ENCODE measurements at places on chromosomes 5 and 9. TPM values are rescaled to one million over a fixed set of nuclear protein-coding genes. Genes with fewer than 3 reads are reported as not detected.

The PRDM9 gene
- total RNA-seq, result not detected

The AK8 gene
- 5.3 TPM for total RNA-seq

The SLC23A1 gene
- total RNA-seq, result not detected

The PCDHGB2 gene
- total RNA-seq, result 6.3 TPM

The TCERG1 gene
- 60.0 TPM for total RNA-seq

The RASEF gene
- total RNA-seq, result 3.0 TPM

The SEMA6A gene
- 52.8 TPM for total RNA-seq

The NIM1K gene
- 7.9 TPM for total RNA-seq

The DPYSL3 gene
- total RNA-seq, result 370 TPM

The RNF183 gene
- 0.11 TPM for total RNA-seq

- DNase-seq, result no peak
Measured at GRCh38 chr5:174157048-174157447, 111.5 kb downstream of the NSG2 start.

GRCh38 chr5:33576726-33577590, 136.2 kb downstream of the TARS1 start:
- no peak for DNase-seq

GRCh38 chr9:110021891-110022290, 186.1 kb downstream of the C9orf152 start:
- DNase-seq, result no peak

DNA sequence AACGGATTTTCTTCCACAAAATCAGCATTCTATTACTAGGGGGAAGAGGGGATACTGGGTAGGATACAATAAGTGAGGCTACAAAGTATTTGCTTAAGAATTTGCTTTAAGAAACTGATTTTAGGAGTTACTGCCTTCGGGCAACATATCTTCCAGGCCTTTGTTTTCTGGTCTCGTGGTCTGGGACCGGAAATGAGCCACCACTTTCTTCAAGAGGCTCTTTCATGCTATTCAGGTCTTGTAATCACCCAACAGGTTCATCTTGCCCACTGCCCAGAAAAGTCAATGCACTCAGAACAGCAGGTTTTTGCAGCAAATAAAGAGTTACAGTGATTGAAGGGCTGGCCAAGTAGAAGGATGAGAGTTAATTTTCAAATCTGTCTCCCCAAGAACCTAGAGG, 6.6 kb upstream of the AOPEP start:
- no peak for DNase-seq

DNA sequence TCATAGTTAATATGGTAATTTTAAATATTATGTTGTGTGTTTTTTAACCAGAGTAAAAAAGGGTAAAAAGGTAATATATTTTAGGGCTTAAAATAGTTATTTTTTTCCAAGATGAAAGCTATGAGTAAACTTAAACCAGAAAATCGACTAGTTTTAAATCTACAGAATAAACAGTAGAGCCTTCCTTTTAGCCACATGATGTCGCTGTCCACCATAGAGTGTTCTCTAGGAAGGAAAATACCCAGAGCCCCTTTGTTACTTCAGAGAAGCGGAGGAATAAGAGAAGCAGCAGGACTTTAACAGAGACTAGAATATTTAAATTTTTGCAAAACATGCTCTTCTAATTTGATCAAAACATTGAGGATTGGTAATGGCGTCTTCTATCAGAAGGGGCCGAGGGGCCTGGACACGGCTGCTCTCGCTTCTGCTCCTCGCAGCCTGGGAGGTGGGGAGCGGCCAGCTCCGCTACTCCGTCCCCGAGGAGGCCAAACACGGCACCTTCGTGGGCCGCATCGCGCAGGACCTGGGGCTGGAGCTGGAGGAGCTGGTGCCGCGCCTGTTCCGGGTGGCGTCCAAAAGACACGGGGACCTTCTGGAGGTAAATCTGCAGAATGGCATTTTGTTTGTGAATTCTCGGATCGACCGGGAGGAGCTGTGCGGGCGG, at the start of gene PCDHA2:
PCDHA2 (plus strand) TSS at position 258 of the 664 bp plus-strand sequence.
- DNase-seq, result peak; percentile 47

- DNase-seq, result no peak
Measured at GRCh38 chr9:85158512-85158911, 489.0 kb downstream of the NTRK2 start.

- no peak for DNase-seq
Measured at GRCh38 chr5:151148583-151148982, 9.0 kb downstream of the ANXA6 start.

GRCh38 chr9:7656636-7657035, 142.9 kb downstream of the DMAC1 start:
- no peak for DNase-seq

- DNase-seq, result no peak
Measured at GRCh38 chr9:113179839-113180238, 29.0 kb downstream of the SLC31A2 start.

- no peak for DNase-seq
Measured at GRCh38 chr5:76397200-76397599, 5.9 kb upstream of the IQGAP2 start.

- no peak for DNase-seq
Measured at GRCh38 chr9:128505414-128505765, 871 bp downstream of the GLE1 start.

DNA sequence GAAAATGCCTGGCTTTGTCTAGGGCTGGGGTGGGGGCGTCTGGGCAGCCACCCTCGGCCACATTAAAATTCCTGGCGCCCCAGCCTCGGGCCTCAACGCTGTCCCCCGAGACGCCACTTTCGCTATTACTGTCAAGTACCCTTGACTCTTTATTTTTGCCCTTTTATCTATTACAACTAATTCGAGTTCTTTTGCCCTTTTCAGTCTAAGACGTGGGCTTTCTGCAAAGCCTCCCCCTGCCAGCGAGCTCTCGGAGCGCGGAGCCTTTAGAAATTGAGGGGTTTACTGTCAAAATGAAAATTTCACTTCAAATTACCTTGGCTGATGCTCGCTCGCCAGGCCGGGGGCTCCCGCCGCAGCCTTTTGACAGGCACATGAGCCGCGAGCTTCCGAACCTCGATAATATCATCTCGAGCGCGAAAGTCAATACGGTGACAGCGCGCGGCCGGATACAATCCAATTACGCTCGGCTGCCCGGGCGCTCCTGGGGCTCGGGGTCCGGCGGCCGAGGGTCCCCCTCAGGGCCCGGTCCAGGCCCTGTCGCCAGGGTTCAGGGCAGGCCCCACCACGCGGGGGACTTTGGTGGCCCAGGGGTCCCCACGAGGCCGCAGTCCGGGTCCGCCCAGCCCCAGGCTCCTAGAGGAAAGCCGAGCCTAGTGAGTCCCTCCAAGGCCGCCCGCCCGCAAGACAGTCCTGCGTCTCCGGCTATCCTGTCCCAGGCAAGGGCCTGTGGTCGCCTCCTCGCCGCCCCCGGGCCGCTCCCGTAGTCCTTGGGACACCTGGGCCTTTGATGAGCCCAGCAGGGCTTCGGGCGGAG, 6.7 kb downstream of the IRX4 start:
- no peak for DNase-seq

DNA sequence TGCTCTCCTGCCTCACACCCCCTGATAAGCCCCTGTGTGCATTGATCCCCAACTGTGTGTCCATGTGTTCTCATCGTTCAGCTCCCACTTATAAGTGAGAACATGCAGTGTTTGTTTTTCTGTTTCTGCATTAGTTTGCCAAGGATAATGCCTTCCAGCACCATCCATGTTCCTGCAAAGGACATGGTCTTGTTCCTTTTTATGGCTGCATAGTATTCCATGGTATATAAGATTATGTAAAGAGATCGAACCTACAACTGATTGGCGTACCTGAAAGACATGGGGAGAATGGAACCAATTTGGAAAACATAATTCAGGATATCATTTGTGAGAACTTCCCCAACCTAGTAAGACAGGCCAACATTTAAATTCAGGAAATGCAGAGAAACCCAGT, 32.4 kb downstream of the ANKRD33B start:
- DNase-seq, result no peak

GRCh38 chr5:162487528-162488525, 420.3 kb downstream of the GABRG2 start:
- DNase-seq, result no peak

DNA sequence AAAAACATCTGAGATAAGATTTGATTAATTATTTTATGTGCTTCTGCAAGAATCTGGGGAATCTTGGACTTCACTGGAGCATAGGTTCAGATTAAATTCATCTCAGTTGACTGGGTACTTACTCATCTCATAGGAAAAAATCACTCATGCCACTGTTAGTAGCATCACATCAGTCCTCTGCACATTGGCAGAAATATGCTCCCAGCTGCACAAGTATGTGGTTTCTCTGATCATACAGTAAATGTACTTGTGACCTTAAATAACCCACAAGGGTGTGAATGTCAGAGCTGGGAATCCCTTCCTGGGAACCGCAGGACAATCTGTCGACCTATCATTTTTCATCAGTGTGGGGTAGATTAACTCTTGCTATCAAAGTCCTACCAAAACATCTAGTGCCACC, 203.7 kb upstream of the SLC24A2 start:
- no peak for DNase-seq

- DNase-seq, result no peak
Measured at GRCh38 chr9:137268538-137269201, 8.9 kb upstream of the TOR4A start.

- DNase-seq, result no peak
Measured at GRCh38 chr5:9438596-9439354, 107.1 kb downstream of the SEMA5A start.

DNA sequence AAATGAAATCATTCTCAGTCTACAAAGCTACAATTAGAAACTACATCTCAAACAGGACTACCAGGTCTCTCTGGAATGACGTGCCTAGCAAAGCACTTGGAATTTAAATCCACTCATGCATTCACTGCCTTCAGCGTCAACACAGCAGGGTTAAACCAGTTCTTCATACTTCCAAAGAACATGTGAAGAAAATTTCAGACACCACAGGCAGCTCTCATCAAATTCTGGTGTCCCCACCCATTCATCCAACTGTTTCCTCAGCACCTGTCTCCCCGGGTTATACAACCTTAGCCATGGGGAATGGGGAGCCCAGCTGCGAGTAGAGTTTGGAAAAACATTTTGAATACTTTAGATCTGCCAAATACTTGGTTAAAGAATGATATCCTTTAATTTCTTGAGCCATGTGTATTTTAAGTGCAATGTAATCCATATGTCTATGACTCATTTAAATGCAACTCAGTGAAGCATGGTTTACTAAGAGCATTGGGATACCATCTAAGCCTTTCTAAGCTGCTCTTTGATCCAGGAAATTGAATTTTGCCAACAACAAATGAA, 17.5 kb downstream of the ADAM19 start:
- no peak for DNase-seq

- no peak for DNase-seq
Measured at GRCh38 chr5:72427016-72427415, 80.2 kb downstream of the ZNF366 start.

DNA sequence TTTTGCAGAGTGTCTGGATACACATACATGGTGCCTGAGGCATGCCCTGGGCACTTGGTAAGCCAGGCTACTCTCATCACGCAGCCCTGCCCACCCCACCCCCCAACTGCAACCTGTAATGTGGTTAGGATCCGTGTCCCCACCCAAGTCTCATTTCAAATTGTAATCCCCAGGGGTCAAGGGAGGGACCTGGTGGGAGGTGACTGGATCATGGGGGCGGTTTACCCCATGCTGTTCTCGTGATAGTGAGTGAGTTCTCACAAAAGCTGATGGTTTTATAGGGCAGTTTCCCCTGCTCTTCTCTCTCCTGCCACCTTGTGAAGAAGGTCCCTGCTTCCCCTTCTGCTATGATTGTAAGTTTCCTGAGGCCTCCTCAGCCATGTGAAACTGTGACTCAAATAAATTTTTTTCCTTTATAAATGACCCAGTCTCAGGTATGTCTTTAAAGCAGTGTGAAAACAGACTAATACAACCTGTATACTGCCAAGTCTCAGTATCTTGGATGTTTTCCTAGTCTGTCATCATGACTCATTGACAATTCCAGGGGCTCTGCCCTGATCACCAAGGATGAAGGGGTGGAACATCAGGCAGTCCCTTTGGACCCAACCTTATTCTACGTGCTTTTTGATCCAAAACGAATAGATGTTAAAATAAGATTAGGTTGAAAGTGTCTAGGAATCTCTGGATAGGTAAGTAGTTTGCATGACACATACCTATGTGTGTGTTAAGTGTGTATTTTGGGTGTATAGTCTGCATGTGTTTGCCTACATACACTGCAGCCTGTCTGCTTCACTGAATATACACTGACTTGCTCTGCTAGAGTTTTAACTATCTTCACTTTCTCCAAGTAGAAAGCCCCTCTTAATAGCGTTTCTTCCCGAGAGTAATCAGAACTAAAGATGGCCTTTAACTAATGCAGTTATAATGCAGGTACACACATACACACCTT, 293.8 kb downstream of the SLIT3 start:
- DNase-seq, result no peak

- no peak for DNase-seq
Measured at GRCh38 chr5:58284886-58285285, 175.0 kb downstream of the PLK2 start.

DNA sequence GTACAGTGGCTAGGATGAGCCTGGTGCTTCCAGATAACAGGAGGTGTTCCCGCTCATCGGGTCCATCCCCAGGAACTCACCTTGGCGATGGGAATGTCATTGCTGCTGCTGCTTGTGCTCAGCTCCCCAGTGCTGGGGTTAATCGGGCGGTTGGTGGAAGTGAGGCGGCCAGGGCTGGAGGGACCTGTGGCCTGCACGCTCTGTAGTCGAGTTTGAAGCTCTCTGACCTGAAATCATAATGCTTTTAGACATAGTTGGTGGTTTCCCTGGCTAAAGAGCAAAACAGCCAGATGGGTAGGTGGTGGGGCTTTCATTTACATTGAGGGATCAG, 108.5 kb downstream of the DCP2 start:
- no peak for DNase-seq

DNA sequence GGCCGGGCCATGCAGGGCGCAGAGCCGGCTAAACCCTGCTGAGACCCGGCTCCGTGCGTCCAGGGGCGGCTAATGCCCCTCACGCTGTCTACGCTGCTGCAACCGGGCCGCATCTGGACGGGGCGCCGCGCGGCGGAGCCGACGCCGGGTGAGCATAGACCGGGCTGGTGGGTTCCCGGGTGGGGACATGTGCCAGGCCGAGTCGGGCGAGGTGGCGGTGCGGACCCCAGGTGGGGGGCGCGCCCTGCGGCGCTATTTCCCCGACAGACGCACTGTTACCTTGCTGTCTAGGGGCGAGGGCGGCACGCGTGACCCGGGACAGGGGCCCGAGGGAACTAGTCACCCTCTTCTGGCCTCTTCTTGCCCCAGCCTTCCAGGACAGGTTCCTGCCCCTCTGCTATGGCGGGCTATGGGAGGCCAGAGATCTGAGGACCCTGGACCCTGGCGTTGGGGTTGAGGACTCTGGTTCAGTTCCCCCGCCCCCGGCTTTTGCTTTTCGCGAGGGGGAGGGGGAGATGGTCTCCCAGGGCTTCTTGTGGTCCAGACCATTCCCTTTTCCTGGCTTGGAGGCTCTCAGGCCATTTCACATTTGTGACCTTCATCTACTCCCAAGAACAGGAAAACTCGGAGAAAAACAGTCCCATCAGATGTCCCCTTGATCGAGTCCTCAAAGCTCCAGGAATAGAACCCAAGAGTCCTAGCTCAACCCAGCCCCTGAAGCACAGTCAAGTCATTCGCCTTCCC, 536 bp downstream of the SLC27A4 start:
- DNase-seq, result no peak

DNA sequence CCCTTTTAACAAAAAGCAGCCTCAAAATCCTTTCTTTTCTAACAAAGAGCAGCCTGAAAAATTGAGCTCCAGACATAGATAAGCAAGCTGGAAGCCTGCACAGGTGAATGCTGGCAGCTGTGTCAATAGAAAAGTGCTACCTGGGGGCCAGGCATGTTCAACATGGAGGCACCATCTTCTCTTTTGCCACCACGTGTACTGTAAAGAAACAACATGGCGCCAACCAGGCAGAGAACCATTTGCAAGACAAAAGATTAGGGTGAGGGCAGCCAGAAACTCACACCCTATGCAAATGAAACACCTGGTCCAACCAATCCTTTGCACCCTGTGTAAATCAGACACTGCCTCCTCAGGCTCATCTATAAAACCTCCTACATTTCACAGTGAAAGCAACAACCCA, 96.0 kb downstream of the ACTL7B start:
- no peak for DNase-seq
